ENCODE measurements at places on chromosomes 3 and 15.
A peak's percentile ranks its signal among the peaks of the same experiment; 100 is the strongest.

- no peak for DNase-seq
These were observed 142.7 kb upstream of the RBMS3 start for GRCh38 chr3:29138171-29138570.

DNA sequence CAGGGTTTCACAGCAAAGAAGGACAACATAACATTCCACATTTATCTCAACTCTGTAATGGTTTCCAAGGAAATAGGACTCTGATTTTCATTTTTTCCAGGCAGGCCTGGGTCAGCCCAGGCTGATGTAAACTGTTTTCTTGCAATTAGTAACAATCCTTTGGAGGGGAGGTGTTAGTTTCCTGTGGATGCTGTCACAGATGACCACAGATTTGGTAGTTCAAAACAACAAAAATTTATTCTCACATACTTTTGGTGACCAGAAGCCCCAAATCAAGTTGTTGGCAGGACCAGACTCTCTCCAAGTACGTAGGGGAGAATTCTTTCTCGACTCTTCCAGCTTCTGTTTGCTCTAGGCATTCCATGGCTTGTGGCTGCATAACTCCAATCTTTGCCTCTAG lies 88.0 kb downstream of the EDEM1 start:
- no peak for DNase-seq

- no peak for DNase-seq
These were observed 464 bp upstream of the MRPS25 start for GRCh38 chr3:15065550-15066007.

GRCh38 chr15:68719672-68720071 lies 101.0 kb downstream of the ANP32A start:
- DNase-seq = no peak

- peak; percentile 63 for DNase-seq
These were observed 62.7 kb downstream of the PDE8A start for GRCh38 chr15:85044251-85044853.

DNA sequence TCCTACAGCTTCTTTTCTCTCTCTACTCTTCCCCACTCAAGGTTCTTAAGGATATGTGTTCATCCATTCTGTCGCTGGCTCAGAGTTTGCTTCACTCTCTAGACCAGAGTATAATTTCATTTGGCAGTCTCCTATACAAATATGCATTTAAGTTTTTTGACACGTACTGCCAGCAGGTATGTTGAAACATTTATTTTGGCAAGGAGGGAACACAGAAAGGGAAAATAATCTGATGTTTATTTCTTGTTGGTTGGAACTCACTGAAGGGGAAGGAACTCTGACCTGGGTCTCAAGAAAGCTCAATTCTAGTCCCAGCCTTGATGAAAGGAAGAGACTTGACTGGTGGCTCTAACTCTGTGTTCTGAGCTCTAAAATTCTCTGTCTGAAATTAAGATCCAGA lies 21.6 kb downstream of the FANCD2 start:
- no peak for DNase-seq

DNA sequence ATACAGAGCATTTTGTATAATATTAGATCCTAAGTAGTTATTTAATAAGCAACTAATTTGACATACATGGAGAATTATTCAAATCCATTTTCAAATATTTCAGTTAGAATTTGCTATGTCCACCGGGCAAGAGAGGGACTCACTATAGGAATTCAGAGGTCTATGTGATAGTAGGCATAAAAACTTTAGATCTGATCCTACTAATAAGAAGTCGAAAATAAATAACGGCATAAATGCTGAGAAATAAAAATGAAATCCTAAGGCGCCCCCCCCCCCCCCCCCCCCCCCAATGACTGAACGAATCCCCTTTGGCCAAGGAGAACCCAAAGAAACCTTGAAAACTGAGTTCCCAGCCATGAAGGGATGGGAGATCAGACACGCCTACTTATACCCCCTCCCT lies 80.6 kb downstream of the ZNF385D start:
- no peak for DNase-seq

- DNase-seq = no peak
These were observed 7.4 kb upstream of the RIOX2 start for GRCh38 chr3:97979610-97980009.

- DNase-seq = no peak
These were observed 242.5 kb downstream of the IGSF11 start for GRCh38 chr3:118792191-118792590.

- DNase-seq = no peak
These were observed 39.7 kb upstream of the POLG start for GRCh38 chr15:89374086-89374981.

DNA sequence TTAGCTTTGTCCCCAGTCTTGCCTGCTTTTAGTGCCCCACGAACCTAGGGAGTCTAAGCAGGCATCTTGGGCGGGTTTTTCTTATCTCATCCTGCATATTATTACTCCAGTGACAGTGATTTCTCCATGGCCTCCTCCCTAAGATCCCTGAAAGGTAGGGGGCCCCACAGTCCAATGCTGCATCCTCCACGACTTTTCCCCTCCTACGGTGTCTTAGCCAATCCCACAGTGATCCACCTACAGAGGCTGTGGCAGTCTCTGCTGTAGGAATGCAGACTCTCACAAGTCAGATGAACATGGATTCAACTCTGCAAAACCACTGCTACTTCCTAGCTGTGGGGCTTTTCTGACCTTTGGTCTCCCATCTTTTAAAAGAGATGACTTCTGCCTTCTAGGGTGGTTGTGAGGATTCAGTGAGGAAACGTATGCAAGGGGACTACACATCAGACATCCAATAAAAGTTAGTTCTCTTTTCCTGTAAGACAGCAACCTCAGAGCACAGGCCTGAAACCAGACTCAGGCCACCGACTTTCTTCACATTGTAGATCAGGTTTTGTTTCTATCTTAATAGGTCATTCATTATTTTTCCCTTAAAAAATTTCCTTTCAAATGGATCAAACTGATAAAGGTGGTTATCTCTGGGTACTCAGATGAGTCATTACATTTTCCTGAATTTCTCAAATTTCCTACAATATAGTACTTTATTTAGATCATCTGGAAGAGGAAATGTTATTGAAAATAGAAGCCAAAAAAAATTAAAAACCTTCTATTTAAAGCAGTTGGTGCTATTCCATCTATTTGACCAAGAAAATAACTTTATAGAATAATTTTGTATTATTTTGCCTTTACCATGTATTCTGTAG lies 23.2 kb downstream of the ILDR1 start:
- no peak for DNase-seq

- DNase-seq = no peak
These were observed 28.8 kb upstream of the KLF13 start for GRCh38 chr15:31297575-31298456.

- DNase-seq = no peak
These were observed 16.3 kb downstream of the CD80 start for GRCh38 chr3:119543147-119543546.

DNA sequence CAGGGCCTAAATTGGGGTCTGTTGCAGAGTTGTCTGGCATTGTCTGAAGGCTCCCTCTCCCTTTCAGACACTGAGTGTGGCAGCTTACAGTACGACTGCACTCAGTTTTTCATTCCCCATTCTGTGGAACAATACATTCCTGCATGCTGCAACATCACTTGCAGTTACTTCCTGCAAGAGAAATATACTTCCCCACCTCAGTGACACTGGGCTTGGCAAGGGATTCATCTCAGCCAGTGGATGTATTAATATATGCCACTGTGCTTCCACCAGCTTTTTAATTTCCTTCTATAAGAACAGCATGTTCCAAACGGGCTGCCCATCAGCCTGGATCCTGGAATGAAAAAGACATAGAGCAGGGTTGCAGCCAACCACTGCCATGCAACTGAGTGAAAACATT lies 23.1 kb downstream of the B3GALNT1 start:
- no peak for DNase-seq

GRCh38 chr3:112394003-112394640 lies 61.2 kb downstream of the CD200 start:
- no peak for DNase-seq

- peak; percentile 31 for DNase-seq
These were observed 112.2 kb upstream of the FAN1 start for GRCh38 chr15:30791239-30792175.

DNA sequence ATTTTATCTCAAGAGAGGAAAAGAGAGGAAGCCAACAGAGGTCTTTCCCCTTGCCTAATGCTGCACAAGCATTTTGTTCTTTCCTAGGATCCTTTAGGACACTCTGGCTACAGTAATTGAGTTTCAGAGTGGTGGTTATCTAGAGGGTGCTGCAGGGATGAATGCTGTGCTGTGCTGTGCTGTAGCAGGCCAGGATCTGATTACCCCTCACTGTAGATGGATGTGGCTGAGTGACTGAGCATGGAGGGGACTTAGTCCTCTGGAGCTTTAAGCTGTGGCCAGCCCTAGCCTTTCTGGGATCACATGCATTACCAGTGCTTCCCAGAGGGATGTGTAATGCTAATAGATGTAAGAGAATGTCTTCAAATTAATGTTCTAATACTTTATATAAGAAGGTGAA lies 94.8 kb downstream of the SLC9A9 start:
- DNase-seq = no peak

- DNase-seq = no peak
These were observed 7.5 kb downstream of the CSNK1G1 start for GRCh38 chr15:64348455-64348854.

DNA sequence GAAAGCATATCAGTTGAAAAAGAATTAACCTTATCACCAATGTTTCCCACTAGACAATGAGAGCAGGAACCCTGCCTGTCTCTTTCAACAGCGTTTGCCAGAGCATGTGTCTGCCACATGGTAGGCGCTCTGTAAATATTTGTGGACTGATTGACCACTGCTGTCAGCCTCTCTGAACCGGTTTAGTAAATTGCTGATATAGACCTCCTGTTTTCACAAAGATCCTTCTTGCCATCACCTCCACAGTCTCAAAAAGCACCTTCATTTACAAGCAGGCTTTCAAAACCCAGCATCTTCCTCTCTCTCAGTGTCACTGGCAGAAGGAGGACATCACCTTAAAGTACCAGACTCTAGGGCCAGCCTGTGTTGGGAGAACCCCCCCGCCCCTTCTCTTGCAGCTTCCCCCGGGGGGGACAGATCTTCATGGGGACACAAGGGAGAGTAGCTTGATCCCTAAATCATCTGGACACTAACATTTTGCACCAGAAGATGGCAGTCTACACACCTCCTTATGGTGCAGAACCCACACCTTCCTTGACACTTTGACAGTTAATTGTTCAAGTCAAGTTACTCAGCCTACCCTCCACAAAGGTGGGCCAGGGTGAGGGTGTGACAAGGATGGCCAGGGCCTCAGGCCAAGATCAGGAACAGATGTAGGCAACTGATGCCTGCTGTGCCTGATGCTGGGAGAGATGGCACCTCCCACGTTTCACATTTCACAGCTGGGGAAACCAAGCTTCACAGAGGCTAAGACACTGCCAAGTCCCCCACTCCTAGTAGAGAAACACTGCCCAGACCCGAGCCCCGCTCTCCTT lies 37.8 kb upstream of the USP3 start:
- peak; percentile 77 for DNase-seq

DNA sequence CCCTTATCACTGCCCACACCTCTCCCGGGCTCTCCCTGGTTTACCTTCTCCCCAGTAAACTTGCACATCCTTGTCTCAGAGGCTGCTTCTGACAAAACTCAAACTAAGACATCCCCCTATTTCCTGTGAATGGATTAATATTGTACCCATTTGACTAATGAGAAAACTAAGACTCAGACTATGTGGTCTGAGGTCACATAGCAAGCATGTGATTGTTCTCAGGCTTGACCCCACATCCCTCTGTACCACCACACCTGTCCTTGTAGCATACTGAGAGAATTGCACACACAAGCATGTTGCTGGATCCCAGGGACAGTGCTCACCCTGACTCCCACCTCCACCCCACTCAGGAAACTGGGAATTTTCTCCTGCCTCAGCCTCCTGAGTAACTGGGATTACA lies 90.7 kb upstream of the HES1 start:
- no peak for DNase-seq

GRCh38 chr3:33317963-33318709 lies 40.9 kb downstream of the FBXL2 start:
- DNase-seq = no peak

GRCh38 chr3:24306518-24306917 lies 188.1 kb downstream of the THRB start:
- DNase-seq = no peak

DNA sequence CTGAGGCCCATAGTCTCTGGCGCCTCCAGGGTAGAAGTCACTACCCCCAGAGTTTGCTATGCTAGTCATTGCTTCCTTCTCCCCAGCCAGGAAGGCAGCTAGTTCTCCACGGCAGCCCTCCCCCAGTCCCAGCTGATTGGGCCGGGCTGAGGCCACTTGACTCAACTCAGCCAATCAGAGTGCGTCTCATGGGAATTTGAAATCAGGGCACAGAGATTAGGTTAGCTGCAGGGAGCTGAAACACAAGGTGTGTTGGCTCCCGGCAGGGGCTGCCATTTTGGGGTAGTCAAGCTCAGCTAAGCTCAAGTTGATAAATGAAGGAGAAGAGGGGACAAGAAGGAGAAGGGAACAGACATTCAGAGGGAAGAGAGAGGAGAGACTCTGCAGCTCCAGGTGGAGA lies 32.8 kb downstream of the LINGO1 start:
- peak; percentile 24 for DNase-seq

DNA sequence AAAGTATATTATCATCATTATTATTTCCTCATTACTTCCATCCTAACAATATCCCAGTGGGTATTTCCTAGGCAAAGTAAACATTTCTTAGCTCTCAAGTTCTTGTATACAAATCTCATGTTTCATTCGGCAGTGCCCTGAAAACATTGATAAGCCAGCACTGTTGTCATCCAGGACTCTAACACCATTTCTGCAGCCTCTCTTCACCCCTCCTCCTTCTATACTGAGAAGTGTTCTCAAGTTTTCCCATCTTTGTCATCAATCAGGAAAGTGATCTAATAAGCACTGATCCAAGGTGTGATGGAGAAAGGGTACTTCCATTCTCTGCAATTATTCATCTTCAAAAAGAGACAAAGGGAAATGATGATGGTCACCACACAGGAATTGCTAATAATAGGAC lies 168.4 kb upstream of the CCDC54 start:
- DNase-seq = no peak

DNA sequence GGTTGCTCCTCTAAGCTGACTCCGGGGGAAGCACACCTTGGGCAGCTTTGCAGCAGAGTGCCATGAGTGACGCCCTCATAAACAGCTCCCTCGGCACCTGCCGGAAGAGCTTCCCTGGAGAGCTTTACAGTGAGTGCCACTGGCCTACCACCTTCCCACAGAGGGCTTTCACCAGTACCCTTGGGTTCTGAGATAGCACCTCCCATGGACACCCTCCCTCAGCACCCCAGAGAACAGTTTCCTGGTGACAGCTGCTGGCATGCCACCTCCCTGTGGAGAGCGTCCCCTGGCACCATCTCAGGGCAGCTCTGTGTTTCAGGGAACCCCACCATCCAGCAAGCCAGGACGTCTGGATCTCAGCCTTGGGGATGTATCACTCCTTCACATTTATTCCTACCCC lies 49.1 kb downstream of the RUBCN start:
- no peak for DNase-seq

DNA sequence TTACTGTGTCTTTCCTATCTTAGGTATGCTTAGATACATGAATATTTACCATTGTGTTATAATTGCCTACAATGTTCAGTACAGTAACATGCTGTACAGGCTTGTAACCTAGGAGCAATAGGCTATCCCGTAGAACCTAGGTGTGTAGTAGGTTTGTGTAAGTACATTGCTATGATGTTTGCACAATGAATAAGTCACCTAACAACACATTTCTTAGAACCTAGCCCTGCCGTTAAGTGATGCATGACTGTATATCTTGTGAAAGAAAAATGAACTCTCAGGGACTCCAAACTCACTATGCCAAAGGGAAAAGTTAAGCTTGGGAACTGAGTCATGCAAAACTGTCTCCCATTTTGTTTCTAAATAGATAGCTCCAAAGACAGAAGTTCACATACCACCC lies 91.5 kb upstream of the ACP3 start:
- DNase-seq = peak; percentile 2

GRCh38 chr3:194139071-194139813 lies 3.3 kb downstream of the HES1 start:
- peak; percentile 68 for DNase-seq
